ENCODE measurements at places on chromosomes 5 and 9.

- DNase-seq, result no peak
Observed at GRCh38 chr9:354453-354852, 139.8 kb downstream of the DOCK8 start.

GRCh38 chr9:130255631-130256134 lies 9.9 kb upstream of the HMCN2 start:
- no peak for DNase-seq

DNA sequence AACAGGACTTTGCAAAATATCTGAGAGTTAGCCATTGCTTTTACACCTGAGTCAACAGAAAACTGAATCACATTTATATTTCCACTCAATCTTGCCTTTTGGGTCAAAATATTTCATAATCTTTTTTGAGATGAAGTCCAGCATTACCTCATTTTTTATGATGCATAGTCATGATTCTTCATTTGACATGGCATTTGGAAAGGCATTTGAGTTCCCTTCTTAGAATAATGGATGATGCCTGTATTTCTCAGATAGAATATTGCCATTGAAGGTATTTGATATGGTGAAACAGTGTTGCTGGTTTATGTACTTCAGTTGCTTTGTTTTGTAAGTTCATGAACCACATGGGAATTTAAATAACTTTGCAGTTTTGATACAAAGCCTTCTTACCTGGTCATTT lies 180.4 kb downstream of the PRR16 start:
- DNase-seq, result no peak

GRCh38 chr9:15249981-15250380 lies 57.0 kb downstream of the TTC39B start:
- DNase-seq, result peak; percentile 32
